ENCODE measurements at places on chromosomes 4 and X.

- no peak for DNase-seq
These were observed 119.8 kb downstream of the PPARGC1A start for GRCh38 chr4:23770011-23770410.

- no peak for DNase-seq
These were observed 1.3 kb upstream of the ADH7 start for GRCh38 chr4:99436462-99436861.

- DNase-seq = peak; percentile 67
These were observed 45.8 kb upstream of the CLCN4 start for GRCh38 chrX:10110984-10111363.

GRCh38 chrX:39855748-39856129, 242.0 kb downstream of the BCOR start:
- peak; percentile 45 for DNase-seq

GRCh38 chr4:143383005-143383574, 46.4 kb downstream of the GAB1 start:
- DNase-seq = no peak

GRCh38 chr4:83767067-83767466, 231.2 kb downstream of the GPAT3 start:
- DNase-seq = no peak

DNA sequence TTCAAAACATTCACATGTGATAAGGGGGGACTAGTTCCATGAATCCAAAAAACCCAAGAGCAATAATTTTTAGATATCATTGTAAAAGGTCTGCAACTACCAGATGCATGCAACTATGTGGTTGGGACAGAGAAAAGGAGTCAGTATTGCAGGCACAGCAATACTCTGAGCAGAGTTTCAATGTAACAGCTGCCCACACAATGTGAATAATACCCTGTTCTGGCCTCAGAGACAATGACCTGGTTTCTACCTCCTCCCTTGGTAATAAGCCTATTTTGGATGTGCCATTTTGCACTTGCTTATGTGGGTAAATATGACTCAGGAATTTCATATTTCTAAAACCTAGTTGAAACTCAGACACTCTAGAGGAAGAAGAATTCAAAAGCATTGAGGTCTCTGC, 194.8 kb upstream of the RASGEF1B start:
- DNase-seq = no peak

Measured in stimulated activated CD8-positive, alpha-beta memory T cell treated with anti-CD3 and anti-CD28 coated beads, Interleukin-7, amount 100 ng/mL, for 48 hours (primary cell).